ENCODE measurements at places on chromosomes 7 and 10. TPM values are rescaled to one million over a fixed set of nuclear protein-coding genes. Genes with fewer than 3 reads are reported as not detected.

DNA sequence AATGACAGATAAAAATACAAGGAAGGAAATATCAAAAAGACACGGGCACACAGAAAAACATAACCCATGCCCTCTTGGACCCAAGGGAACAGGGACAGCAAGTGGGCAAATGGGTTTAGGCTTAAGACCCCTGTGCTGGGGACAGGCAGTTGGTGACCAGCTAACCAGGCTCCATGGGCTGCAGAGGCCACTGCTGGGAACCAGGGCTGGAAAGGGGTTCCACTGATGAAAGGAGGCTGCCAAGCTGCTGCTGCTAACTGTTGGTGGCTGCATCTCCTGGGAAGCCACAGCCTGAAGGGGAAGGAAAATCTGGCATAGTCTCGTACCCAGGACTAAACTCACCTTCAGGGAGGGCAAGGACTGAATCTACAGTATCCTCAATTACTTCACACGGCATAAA lies 579.2 kb upstream of the MGMT start:
- no peak for DNase-seq

The MGAM2 gene
- 1.1 TPM for total RNA-seq

- DNase-seq = no peak
Measured at GRCh38 chr10:47360419-47361040, 12.4 kb downstream of the RBP3 start.

DNA sequence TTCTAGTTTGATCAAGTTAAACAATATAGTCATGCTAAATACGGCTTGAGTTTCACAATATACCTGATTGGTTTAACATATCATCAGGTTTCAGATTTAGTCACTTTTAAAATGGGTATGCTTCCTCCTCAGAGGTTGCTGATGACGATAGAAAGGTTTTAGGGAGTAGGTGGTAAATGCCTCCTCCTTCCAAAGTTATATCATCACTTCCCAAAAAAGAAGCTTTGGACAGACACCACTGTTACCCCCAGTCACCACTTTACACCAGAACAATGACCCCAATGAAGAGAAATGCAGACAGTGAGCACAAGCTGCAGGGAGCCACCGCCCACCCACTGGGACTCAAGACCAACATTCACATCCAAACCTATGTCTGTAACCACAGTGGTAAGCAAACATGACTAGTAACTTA lies 244.6 kb downstream of the SORCS1 start:
- no peak for DNase-seq

DNA sequence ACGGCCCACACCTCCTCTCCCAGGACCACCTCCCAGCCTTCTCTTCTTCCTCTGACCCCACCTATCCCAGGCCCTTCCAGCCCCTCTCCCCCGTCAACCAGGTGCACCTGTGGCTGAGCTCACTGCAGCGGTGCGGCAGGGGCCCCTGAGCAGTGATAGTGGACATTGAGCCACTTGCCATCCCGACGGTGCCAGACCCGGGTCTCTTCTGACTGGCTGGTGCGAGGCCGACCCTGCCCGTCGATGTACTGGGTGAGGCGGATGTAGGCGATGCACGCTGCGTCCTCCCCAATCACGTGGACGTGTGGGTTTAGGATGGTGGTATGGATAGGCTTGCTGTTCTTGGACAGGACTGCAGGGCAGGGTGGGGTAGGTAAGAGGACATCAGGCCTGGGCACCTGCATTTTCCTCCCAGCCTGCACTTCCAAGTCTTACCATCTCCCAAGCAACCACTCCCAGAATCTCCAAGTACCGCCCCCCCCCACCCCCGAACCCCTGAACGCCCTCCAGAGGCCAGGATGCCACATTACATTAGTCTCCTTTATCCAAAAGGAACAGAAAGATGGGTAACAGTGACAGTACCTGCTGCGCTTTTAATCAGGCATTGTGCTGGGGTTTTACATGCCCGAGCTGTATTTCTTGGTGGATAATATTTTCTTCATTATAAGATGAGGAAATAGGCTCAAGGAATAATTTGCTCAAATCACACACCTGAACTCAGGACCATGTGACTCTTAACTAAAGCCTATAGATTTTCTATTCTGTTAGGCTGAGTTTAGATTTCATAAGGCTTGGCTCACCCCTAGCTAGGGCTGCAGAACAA lies 3.7 kb upstream of the NDST2 start:
- peak; percentile 55 for DNase-seq

GRCh38 chr10:693506-693905 lies 4.0 kb upstream of the DIP2C start:
- no peak for DNase-seq

GRCh38 chr7:155477476-155477875 lies 19.5 kb downstream of the EN2 start:
- DNase-seq = no peak

DNA sequence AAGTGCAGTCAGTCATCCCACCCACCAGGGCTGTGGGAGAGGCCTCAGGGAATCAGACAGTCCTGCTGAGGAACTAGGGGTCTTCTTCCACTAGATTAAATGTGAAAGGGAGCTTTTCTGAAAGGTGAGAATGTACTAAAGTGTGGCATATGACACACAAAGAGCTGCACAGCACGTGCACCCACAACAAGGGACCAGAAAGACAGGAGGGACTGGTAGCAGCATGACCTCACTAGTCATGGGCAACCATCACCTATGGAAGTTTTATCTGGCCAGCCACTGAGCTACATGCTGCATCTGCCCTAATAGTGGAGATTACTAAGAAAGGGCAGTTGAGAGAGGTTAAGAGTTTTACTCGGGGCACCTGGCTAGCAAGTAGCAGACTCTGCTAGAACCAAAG lies 204.4 kb upstream of the AOAH start:
- no peak for DNase-seq

The CDNF gene
- not detected for total RNA-seq

The ZCWPW1 gene
- 1.1 TPM for total RNA-seq

- DNase-seq = no peak
Measured at GRCh38 chr10:1581189-1581588, 156.1 kb downstream of the ADARB2 start.

DNA sequence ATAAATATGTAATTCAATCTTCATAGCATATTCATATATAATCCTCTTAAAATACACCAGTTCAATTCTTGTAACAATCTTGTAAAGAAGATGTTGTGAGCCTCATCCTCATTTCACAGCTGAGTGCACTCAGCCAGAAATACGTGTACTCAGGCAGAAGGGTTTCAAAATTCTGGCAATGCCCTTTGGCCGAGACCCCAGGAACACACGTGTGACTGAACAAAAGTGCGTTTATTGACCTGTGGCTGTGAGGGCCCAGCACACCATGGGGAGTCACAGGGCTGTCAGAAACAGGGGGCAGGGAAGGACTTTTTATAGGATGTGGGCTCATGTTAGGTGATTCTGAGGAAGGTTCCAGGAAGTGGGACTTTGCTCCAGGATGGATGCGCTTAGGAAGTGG lies 21.5 kb downstream of the GIMAP8 start:
- no peak for DNase-seq

DNA sequence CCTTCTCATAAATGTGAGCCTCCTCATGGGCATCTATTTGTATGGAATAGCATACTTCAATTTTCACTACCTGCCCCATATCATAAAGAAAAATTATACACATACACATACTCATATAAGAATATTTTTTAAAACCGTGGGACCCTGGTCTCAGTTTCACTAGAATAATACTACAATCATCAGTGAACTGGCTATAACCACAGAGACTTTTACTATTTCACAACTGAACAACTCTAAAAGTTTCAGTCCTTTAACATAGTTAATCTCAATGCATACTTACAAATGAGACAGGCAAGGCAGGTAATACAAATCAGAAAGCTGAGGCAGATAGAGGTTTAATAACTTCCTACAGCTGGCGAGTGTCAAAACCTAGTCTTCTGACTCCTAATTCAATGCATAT lies 83.1 kb downstream of the LRRN3 start:
- DNase-seq = no peak

The SPDYE6 gene
- not detected for total RNA-seq

GRCh38 chr7:2497500-2498336 lies 21.5 kb upstream of the GRIFIN start:
- DNase-seq = peak; percentile 99

GRCh38 chr10:29751240-29751639 lies 116.5 kb upstream of the SVIL start:
- DNase-seq = no peak

The PHKG1 gene
- 1.4 TPM for total RNA-seq

The ANKRD2 gene
- 0.26 TPM for total RNA-seq

DNA sequence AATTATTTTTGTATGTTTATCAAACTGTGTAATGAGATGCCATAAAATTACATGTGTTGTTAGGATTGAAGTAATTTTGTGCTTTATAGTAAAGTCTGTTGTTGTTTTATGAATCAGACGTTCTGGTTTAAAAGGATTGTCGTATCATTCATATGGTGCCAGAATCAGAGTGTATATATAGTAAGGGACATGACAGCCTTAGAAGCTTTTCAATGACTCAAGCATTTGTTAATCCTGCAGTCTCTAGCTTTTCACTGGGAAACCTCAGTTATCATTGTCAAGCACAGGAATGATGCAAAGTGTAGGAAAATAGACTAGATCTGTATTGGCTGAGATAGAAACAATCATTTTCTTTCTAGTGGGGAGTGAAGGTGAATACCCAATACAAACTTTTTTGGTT lies 57.5 kb downstream of the TRRAP start:
- DNase-seq = no peak

- no peak for DNase-seq
Measured at GRCh38 chr10:3460420-3461128, 288.0 kb upstream of the PITRM1 start.

The ELFN1 gene
- total RNA-seq = 1.3 TPM

- DNase-seq = no peak
Measured at GRCh38 chr7:137325927-137326326, 17.6 kb downstream of the PTN start.

DNA sequence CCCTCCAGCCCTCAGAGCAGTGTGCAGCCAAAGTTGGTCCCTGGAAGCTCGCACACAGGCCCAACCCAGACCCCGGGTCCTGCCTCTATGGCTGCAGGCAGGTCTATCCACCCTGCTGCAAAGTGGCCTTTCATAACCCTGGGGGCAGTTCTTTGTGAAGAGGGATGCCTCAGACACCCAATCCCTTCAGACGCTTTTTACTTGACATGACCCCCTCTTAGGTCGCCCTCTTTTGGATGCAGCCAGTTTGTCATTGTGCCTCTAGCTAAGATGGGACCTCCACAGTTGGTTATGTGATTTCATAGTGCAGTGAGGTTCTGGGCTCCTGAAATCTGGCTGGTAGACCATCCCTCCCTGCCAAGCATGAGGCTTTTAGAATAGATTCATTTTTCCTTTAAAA lies 27.3 kb downstream of the SMKR1 start:
- no peak for DNase-seq

DNA sequence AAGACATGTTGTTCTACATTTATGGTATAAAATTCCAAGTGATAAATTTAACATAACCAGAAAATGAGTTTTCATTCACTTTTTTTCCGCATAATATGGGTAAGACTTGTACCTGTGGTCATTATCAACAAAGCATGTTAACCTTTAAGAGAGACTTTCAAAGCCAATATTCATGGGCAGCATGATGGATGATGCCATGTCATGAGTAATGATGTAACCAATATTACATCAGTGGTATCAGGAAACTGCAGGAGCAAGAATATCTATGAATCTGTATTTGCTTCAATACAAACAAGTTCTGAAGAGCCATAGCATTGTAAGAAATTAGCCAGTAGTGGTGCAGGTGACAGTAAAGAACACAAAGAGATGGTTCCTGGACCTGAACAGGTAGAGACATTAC lies 126.9 kb downstream of the C1GALT1 start:
- no peak for DNase-seq

DNA sequence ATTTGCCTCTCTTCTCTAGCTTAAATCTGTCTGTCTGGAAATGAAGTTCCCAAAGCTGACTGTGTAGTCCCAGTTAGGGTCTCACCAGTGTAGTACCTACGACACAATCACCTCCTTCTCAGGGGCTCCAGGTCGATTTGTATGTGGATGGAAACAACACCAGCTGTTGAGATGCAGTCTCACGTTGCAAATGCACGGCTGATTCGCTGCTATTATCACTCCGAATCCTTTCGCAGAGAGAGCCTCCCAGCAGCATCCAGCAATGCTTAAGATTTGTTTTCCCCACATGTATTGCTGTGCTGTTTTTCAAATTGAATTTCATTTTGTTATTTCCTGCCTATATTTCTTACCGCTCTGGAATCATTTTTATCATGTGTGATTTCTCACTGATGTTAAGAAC lies 16.3 kb downstream of the VSTM4 start:
- no peak for DNase-seq

DNA sequence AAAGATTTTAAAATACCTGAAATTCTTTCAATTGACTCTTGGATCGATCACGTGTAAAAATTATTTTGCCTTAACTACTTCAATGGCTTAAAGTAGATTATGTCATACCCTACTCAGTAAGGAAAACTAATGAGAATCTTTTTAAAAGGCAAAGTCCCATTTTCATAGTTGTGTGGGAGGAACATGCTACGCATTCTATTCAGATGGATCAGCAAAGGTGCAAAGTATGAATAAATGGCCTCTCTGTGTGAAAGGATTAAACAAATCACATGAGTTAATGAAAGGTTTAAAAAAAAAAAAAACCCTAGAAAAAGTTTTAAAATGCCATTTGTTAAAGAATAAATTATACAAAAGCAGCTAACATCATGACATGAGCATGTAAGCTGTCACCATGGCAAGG lies 77.1 kb downstream of the ENO4 start:
- no peak for DNase-seq

- no peak for DNase-seq
Measured at GRCh38 chr10:15879663-15880062, 19.4 kb upstream of the MINDY3 start.

- peak; percentile 79 for DNase-seq
Measured at GRCh38 chr10:23031318-23031717, 64.1 kb upstream of the MSRB2 start.

DNA sequence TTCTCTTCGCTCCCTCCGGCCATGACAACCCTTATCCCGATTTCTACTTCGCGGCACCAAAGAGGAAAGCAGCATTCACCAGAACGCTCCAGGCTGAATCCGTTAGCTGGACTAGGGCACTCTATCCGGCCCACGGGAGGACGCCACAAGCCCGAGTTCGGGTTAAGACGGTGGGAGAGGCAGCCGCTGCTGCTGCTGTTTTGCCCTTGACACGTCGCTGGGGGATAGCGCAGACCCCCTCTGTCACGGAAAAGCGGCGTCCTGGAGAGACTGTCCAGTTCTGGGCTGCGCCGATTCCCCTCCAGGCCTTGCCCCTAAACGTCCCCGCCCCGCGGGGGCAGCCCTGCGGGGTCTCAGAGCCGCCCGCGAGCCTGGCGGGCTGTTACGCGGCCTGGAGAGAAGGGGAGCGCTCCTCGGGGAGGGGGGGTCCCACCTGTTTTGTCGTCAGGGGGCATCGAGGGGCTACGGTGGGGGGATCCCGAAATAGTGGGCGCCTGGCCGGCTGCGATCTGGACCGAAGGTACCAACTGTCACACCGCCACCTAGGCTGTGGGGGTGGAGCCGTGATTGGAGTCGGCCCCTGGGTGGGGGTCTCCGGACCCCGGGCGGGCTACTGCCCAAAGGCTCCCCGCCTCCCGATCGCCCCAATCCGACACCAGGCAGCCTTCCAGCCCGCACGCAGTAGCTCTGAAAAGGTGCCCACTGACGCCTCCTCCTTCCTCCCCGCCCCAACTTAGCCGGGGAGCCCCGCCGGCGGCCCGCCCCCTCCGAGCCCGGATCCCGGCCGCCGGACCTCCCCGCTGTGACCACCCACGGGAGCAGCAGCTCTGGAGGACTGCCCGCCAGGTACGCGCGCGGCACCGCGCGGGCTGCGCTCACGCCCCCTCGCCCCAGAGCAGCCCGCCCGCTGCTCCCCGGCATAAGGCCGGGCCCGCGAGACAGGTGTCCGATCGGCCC lies 772 bp downstream of the SGMS1 start:
- peak; percentile 29 for DNase-seq

- no peak for DNase-seq
Measured at GRCh38 chr10:72244573-72245038, 28.5 kb upstream of the ASCC1 start.

Data from SJCRH30 (cell line).